SHP77 (cell line): ENCODE measurements at places on chromosomes 1 and 21.
A peak's percentile ranks its signal among the peaks of the same experiment; 100 is the strongest.

DNA sequence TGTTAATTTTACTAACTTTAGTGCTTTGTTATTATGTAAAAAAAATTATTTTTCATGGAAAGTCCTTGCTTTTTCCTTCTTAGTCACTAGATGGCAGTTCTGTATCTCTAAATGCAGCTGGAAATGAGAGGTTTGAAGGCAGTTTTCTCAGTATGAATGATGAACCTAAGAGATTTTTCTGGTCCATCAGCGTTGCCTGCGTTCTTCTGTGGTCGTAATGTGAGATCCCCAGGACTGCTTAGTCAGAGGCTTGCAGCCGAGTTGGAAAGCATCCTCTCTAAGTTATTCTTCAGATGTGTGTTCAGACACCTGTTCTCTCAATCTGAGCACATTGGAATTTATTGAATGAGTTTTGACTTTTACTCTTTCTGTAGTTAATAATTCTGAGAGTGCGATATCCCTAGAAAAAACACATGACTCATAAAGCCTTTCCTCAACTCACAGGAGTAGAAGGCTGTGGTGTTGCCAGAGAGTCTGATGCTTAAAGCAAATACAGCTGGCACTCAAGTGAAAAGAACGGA lies 99.3 kb downstream of the FMN2 start:
- peak; percentile 77 for DNase-seq

- DNase-seq = no peak
Observed at GRCh38 chr1:56216218-56216617, 363.1 kb downstream of the PLPP3 start.

- peak; percentile 93 for DNase-seq
Observed at GRCh38 chr1:198937231-198938031, 298.6 kb downstream of the PTPRC start.

DNA sequence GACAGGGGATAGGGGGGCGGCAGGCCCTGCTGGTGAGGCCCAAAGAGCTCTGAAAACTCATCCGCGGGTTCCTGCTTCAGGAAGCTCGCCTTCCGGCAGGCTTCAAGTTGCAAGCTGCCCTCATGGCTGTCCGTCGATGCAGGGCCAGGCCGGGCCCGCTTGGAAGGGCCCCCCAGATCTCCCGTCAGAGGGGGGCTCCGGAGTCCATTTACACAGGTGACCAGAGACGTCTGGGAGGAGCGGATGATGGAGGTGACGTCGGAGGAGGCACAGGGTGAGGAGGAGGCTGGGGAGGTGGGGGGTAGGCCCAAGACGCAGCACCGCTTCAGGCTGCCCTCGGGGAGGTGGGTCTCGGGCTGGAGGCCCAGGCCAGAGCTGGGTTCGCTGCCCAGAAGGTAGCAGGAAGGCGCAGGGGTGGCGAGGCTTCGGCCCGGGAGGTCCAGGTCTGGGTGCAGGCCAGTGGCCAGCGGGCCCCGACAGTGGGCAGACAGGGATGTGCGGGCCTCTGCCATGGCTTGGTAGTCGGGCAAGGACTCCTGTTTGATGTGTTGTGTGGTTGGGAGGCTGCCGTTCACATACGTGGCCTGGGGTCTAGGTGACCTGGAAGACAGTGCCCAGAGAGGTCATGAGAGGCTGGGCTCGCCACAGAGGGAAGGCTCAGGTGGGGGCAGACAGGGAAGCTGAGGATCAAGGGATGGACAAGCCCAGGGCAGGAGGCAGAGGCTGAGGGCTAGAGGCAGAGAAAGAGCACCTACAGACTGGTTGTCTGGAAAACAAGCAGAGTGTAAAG lies 135.4 kb downstream of the DMRTB1 start:
- no peak for DNase-seq

DNA sequence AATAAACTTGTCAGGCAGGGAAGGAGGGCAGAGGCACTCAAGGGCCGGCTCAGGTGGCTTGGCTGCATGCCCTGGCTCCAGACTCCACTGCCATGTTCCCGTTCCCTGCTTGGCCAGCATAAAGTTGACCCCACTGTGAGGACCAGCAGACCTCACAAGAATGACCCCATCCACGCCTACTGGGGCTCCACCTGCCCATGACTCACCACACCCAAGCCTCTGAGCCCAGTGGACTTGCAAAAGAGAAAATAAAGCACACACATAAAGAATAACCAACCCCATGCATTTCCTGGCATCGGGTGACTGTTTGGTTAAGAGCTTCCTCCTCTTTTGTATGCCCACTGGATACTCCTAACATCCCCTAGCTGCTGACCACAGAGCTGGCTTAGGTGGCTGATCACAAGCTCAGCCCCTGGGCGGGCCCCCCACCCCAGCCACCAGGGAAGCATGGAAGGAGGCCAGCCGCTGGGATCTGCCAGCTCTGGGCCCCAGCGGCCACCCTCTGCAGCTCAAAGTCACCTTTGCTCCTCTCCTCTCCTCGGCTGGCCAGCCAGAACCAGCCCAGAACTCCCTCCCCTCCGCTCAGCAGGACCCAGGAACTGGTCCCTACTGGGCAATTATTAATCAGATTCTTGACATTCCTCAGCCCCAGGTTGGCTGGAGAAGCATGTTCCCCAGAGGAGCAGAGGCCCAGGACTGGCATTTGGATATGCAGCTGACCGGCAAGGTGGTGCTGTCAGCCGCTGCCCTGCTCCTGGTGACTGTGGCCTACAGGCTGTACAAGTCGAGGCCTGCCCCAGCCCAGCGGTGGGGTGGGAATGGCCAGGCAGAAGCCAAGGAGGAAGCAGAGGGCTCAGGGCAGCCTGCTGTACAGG lies at the start of gene KLHDC7A:
Gene KLHDC7A, plus strand, starts transcription at position 616 of the 875 bp plus-strand sequence. Its CDS starts 52 bp downstream, at position 668.
- peak; percentile 23 for DNase-seq

- DNase-seq = no peak
Observed at GRCh38 chr1:202143011-202143767, 1.3 kb downstream of the ARL8A start.

- DNase-seq = no peak
Observed at GRCh38 chr1:159924791-159925718, at the start of gene TAGLN2. TAGLN2 (minus strand) TSS chr1:159925507; CDS start chr1:159920509, 4,998 bp downstream.

GRCh38 chr1:231991231-231991630 lies 364.6 kb downstream of the DISC1 start:
- DNase-seq = no peak

- no peak for DNase-seq
Observed at GRCh38 chr1:228312136-228312764, 94.4 kb downstream of the TRIM11 start.

- DNase-seq = no peak
Observed at GRCh38 chr1:234875953-234876855, 252.4 kb downstream of the TOMM20 start.

- DNase-seq = no peak
Observed at GRCh38 chr21:36788120-36788638, 89.3 kb downstream of the SIM2 start.

DNA sequence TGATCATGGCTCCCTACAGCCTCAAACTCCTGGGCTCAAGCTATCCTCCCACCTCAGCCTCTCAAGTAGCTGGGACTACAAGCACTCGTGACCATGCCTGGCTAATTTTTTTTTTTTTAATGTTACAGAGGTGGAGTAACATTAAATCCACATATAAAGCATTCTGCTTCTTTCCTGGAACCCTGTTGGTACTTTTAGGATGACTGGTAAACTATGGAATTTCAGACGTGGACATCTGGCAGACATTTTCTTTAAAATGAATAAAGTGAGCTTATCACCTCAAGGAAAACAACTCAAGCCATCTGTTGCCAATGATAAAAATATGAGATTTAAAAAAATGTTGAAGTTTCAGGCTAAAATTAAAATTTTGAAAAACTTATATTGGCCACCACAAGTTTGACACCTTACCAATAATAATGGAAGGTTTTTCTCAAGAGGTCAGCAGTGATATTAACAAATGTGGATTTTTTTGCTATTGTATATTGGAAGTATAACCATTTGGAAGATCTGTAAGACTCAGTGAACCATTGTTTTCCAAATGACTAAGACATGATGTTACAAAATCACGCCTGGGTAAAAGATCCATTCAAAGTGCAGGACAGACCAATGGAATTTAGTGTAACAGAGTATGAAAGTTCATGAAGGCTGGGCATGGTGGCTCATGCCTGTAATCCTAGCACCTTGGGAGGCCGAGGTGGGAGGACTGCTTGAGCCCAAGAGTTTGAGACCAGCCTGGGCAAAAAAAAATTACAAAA lies 52.7 kb upstream of the EIF4G3 start:
- no peak for DNase-seq

- DNase-seq = no peak
Observed at GRCh38 chr1:200022239-200022804, 5.2 kb upstream of the NR5A2 start.

- DNase-seq = no peak
Observed at GRCh38 chr1:20538760-20539551, 13.4 kb upstream of the FAM43B start.

- DNase-seq = no peak
Observed at GRCh38 chr1:106846656-106847055, 209.8 kb upstream of the PRMT6 start.

DNA sequence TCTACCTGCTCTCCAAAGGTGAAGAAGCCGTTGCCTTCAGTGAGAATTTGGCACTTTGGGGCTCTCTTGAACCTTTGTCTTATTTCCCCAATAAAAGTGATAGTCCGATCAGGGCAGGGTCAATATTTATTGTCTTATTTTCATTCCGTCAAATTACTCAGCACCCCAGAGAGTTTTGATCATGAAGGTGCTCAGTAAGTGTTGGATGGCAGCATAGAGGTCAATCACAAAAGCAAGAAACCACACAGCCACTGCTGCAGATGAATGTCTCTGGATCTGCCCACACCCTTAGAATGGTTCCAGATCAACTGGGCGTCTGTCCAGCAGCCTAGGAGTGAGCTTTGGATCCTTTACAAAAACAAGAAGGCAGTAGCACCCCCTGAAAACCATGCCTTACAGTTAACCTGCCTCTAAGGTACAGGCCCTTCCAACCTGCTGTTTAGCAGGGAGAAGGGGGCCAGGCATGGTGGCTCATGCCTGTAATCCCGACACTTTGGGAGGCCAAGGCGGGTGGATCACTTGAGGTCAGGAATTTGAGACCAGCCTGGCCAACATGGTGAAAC lies 97.3 kb downstream of the PSMG1 start:
- no peak for DNase-seq

DNA sequence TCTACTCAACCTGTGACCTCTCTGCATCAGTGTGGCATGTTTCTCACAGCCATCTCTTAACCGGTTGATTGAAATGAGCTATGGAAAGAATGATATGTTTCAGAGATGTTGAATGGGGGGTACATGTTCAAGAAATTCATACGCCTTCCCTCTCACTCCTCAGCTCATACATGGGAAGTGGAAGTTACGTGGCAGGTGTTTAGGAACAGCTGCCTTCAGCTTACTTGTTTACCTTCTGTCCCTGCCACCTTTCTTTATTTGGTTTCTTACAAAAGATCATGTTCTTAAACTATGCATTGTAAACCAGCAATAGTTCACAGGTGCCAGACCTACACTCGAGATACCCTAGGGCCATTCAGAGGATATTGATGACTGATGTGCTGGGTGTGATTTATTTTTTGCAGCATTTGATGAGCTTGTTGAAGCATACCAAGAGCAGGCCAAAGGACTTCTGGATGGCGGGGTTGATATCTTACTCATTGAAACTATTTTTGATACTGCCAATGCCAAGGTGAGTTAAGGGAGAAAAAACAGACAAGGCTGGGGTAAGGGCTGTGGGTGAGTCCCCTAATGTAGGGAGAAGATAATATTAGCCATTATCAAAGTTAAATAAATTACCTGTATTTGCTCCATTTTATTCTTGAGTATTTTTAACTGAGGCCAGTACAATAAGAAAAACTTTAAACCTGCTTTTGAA lies 17.4 kb downstream of the MTR start:
- no peak for DNase-seq

GRCh38 chr1:119656410-119656955 lies 8.4 kb upstream of the ZNF697 start:
- DNase-seq = no peak

DNA sequence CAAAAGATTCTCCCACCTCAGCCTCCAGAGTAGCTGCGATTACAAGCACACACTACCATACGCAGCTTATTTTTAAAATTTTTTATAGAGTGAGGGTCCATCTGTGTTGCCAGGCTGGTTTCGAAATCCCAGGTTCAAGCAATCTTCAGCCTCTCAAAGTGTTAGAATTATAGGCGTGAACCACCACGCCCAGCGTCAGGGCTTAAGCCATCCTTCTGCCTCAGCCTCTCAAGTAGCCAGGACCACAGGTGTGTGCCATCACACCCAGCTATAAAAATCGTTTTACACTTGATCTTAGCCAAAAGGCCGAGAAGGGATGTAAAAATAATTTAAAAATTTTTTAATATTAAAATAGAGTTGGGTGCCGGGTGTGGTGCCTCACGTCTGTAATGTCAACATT lies 4.3 kb upstream of the SLC25A33 start:
- no peak for DNase-seq

GRCh38 chr1:68329096-68329835 lies 96.9 kb upstream of the WLS start:
- DNase-seq = no peak

DNA sequence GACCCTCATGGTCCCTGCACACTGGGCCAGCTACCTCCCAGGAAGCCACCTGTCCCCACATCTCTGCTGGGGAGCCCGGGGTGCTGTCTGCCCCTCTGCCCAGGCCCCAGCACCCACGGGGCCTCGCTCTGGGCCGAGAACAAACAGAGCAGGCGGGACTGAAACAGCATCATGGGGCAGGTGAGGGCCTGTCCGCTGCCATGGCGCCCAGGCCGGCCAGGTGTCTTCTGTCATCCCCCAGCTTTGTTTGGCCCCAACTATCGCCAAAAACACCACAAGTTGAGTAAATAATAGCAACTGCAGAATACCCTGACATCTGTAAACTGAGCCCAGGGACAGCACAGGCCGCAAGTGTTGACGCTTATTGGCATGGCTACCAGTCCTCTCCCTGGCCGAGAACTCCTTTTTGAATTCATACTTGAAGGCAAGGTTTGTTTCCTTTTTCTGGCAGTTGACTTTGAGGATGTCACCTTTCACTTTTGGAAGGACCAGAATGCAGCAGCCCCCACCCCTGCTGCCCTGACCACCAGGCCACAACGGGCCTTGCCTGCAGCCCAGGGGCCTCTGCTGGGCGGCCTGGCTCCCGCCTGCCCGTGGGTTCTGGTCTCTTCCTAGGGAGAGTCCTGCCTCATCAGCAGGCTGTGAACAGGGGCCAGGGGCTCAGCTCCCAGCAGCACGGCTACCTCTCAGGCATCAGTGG lies 152.7 kb downstream of the CASZ1 start:
- peak; percentile 41 for DNase-seq

- DNase-seq = no peak
Observed at GRCh38 chr1:167808690-167809089, 86.9 kb downstream of the MPZL1 start.

- DNase-seq = no peak
Observed at GRCh38 chr1:55446351-55446750, 231.2 kb upstream of the USP24 start.

DNA sequence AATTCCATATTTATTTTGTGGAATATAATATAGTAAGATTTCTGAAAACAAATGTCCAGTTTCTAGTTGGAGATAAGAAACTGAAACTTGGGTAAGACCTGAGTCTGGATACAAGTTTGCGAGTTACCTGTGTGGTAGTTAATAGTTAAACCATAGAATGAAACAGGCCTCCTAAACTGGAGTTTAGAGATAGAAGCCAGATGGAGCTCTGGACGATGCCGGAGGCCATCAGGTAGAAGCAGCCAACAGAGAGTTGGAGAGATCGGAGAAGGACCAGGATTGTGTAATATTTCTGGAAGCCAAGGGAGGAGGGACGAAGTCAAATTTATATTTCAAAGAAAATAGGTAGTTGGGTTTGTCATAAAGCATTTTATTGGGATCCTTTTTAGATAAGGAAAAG lies 45.1 kb downstream of the ARID1A start:
- DNase-seq = no peak

GRCh38 chr1:182101415-182102042 lies 40.0 kb upstream of the ZNF648 start:
- DNase-seq = no peak

- no peak for DNase-seq
Observed at GRCh38 chr1:211640301-211640630, 35.2 kb downstream of the NEK2 start.

- DNase-seq = no peak
Observed at GRCh38 chr1:232363008-232363407, 266.9 kb downstream of the SIPA1L2 start.
